ENCODE measurements at places on chromosomes 3 and 15.

DNA sequence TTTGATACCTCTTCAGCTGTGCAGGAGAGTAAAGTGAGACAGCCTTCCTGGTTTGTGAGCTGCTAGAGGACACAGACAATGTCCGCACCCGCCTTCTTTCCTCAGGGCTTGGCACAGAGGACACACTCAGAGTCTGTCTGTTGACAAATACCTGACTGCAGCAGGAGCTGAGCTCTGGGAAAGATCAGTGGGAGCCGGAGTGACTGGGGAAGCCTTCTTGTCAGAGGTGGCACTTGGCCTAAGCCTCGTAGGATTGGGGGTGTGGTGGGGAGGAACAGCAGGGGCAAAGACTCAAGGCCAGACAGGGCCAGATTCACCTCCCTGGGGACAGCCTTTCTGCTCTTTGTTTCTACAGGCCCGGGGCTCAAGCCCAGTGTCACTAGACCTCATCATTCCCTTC, 3.3 kb upstream of the IL17RC start:
- no peak for DNase-seq

GRCh38 chr15:71192816-71193215, 77.5 kb downstream of the THSD4 start:
- DNase-seq: no peak

DNA sequence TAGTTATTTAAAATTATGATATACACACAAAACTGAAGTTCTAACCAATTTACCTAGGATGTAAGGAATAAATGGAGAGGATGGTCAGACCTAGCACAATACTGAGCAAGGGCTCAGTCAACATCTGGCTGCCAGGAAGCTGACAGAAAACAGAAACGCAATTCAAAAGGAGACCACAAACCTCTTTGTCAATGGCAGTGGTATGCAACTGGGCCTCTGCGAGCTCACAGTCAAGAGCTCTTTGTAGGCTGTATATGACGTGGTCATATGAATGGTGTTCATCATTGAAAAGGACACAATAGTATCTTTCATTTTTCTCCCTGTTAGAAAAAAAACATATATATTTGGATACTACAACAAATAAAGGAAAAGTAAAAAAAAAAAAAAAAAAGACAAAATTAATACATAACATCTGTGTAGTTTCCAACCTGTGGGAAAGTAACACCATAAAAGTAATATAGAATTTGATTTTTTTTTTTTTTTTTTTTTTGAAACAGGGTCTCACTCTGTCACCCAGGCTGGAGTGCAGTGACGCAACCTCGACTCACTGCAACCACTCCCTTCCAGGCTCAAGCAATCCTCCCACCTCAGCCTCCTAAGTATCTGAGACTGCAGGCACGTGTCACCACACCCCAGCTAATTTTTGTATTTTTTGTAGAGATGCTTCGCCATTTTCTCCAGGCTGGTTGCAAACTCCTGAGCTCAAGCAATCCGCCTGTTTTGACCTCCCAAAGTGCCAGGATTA, 37.9 kb downstream of the UBR1 start:
- DNase-seq: no peak

DNA sequence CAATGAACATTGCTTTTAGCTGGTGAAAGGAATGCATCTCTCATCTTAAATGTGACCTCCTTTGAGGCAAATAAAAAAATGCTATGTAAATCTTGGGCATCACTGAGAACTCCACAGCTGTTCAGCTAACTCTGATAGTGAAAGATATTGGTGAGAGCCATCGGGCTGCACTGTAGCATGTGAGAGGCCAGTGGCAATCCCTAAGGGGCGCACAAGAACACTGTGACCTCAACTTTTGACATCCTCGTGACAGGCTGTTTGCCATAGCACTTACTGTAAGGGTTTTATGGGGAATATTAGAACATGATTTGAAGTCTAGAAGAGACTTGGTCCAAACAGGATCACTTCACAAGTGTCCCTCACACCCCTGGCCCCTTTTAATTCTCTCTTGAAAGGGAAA, 697.9 kb downstream of the MCTP2 start:
- DNase-seq: no peak

GRCh38 chr3:142315083-142315482, 89.7 kb upstream of the GK5 start:
- DNase-seq: no peak

DNA sequence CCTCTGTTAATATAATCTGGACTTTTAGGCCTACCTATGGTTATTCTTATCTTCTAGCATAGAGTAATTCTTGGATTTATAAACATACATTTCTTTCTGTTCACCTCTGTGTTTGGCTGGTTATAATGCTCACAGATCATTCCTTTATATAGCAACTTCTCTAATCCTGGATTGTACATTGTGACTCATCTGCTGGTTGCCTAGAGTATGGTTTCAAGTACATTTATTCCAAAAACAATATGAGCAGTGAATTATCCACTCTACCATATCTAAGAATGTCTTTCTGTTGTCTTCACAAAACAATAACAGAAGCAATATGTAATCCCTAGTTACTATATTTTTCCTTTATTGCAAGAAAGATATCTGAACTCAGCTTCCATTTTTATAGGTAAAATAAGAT, 35.3 kb downstream of the FSIP1 start:
- no peak for DNase-seq

- DNase-seq: no peak
These were observed 3.8 kb upstream of the TKT start for GRCh38 chr3:53259427-53260259.

- DNase-seq: no peak
These were observed 103.9 kb downstream of the TMEM266 start for GRCh38 chr15:76163457-76164295.

DNA sequence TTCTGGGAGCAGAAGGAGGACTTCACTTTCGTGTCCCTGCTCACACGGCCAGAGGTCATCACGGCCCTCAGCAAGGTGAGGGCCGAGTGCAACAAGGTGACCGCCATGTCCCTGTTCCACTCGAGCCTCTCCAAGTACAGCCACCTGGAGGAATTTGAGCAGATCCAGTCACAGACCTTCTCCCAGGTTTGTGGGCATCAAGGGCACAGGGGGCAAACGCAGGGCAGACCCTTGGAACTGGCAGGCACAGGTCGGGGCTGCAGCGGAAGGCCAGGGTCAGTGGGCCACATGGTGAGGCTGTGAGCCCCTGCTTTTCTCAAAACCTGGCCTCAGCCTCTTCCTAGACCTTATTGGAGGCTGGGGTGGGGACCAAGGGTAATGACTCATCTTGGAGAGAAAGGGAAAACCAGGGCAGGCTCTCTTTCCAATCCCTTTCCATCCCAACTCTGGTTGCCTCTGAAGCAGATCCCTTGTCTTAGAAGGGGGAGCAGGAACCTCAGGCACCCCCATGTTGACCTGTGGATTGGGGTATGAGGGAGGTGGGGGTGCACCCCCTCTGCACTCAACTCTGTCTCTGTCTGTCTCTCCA, 29.5 kb downstream of the DNAH1 start:
- no peak for DNase-seq

GRCh38 chr3:177145381-177145780, 51.9 kb downstream of the TBL1XR1 start:
- no peak for DNase-seq

DNA sequence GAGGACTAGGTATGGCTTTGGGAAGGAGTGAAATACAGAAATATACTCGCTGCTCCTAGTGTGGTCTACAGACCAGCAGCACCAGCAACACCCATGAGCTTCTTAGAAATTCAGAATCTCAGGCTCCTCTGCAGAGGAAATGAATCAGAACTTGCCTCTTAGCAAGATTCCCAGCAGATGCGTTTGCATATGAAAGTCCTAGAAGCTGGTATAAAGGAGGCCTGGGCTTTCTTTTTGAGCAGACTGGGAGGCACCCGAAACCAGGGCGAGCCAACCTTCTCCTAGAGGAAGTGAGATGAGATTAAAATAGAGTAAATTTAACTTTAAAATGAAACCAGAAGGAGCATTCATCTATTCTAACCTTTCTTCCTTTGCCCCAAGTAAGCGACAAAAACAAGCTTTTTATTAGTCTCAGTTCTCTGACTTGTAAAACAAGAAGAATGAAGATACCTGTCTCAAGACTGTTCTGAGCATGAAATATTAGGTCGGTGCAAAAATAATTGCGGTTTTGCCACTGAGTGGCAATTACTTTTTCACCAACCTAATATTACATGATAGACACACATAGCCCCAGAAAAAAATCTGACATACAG, 140.0 kb downstream of the PDZRN3 start:
- DNase-seq: no peak

DNA sequence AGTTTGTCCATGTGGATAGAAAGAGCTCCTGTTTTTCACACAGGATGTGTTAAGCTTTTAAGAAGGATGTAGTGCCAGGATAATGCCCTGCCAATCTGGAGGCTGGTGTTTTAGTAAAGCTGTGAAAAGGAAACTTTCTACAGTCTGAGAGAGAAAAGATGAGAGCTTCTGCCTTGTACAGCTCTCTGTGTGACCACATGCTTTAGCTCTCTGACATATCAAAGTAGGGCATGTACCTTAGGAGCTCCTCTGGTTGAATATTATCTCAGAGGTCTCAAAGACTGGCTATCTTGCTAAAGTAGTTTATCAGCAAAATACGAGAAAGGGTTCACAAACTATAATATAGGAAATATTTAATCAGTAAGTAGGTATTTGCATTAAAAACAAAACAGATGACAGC, 30.4 kb downstream of the CDIN1 start:
- DNase-seq: no peak

Measured in hematopoietic multipotent progenitor cell treated with erythropoietin and hydrocortisone succinate and interleukin-3 and kit ligand, for 17 days (in vitro differentiated cells).